ENCODE measurements at places on chromosomes 5 and 9.

- DNase-seq, result peak; percentile 48
Observed at GRCh38 chr5:173236531-173237142, 1.6 kb upstream of the NKX2-5 start.

GRCh38 chr9:36389590-36389989 lies 10.5 kb downstream of the RNF38 start:
- no peak for DNase-seq

DNA sequence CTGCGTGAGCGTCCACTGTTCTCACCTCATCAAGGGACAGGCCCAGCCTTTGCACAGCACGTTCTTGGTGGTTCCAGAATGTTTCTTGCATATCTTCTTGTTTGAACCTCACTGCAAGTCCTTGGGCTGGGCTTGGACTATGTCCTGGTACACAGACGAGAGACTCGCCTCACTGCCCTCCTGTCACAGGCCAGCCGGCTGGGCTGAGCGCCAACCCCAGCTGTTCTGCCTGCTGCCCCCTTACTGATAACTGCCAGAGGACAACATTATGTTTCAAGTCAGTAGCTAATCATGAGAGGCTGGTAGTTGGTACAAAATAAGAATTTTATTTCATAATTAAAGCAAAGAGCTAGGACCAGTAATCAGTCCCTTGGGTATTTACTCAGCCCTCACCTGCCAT lies 52.8 kb upstream of the LRRTM2 start:
- peak; percentile 77 for DNase-seq

GRCh38 chr5:178442405-178443257 lies 147.6 kb downstream of the COL23A1 start:
- DNase-seq, result no peak

DNA sequence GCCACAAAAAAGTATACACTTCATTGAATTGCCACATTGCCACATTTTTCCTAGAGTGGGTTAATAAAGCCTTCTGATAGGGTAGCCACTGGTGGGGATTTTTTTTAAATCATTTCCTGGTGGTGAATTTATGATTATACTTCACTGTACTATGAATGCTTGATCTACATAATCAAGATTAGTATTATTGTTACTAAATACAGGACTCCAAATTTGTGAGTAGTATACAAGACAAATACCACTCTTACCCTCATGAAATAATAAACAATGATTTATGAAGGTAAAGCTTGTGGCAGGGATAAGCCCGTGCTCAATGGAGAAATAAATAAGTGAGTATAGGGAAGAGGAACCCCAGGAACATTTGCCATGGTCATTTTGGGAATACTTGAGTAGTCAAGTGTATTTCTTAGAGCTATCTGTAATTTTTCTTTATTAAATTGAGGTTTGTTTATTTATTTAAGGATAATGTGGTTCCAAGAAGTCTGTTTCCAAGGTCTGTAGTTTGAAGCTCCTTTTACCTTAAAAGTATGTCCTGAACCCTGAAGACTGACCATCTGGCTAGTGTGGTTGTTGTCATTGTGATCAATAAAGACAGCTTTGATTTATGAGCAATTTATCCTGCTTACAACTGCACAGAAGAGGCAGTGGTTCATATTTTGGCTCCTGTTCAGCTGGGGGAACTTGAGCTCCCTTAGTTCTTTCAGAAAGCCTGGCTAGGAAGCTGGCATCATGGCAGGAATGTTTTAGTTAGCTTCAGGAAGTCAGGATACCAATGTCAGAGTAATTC lies 118.6 kb downstream of the ZSWIM6 start:
- DNase-seq, result no peak

- no peak for DNase-seq
Observed at GRCh38 chr9:128390150-128390812, 19.1 kb downstream of the URM1 start.

DNA sequence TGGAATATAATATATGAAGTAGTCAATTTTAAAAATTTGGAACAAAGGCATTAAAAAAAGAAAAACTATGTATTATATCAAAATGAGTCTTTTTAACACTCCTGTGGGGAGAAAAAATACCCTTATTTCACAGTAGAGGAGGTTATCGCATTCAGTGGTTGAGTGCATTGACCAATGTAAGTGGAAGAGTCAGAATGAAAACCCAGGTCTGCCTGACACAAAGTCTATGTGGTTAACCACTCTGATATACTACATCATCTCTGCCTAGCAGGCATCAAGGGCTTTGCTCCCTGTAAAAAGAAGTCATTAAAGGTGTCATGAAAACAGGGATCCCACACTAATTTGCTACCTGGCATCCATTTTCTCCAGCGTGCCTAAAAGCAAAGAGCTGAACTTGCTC lies 417.2 kb upstream of the C9orf72 start:
- no peak for DNase-seq

- no peak for DNase-seq
Observed at GRCh38 chr5:417301-418161, 25.4 kb upstream of the EXOC3 start.

Measured in right cardiac atrium (tissue), 5 donors.